ENCODE measurements at places on chromosomes 5 and 9.
A peak's percentile ranks its signal among the peaks of the same experiment; 100 is the strongest.

DNA sequence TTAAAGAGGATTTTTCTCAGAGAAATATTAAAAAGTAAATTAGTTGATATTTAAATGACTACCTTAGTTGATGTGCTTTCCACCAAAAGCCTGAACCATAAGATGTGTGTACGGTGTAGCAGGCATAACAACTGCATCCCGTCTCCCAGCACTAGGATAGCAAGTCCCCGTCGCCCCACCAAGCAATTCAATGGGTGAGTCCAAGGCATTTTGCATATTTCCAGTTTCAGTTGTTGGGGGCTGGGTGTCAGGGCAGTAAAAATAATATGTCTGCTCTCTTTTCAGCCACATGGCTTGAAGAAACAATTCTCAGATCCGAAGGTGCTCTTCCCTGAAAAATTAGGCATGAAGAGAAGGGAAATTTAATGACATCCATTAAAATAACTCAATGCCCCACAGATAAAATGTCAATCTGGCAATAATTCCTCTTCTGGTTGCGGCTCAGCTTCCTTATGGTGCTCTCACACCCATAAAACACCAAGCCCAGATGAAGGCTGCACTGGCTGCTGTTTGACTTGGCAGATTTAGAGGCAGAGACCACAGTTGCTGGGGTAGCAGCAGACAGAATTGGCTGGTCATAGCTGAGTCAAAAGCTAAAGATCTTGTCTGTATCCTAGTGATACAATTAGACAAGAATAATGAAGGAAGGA is 124.4 kb upstream of the ADCY2 start:
- DNase-seq = no peak

GRCh38 chr5:23139338-23140171 is 286.4 kb upstream of the CDH12 start:
- peak; percentile 4 for DNase-seq

GRCh38 chr9:121949364-121949763 is 143.7 kb downstream of the TTLL11 start:
- no peak for DNase-seq

- no peak for DNase-seq
These were observed 245.9 kb upstream of the PIK3R1 start for GRCh38 chr5:67969631-67970030.

DNA sequence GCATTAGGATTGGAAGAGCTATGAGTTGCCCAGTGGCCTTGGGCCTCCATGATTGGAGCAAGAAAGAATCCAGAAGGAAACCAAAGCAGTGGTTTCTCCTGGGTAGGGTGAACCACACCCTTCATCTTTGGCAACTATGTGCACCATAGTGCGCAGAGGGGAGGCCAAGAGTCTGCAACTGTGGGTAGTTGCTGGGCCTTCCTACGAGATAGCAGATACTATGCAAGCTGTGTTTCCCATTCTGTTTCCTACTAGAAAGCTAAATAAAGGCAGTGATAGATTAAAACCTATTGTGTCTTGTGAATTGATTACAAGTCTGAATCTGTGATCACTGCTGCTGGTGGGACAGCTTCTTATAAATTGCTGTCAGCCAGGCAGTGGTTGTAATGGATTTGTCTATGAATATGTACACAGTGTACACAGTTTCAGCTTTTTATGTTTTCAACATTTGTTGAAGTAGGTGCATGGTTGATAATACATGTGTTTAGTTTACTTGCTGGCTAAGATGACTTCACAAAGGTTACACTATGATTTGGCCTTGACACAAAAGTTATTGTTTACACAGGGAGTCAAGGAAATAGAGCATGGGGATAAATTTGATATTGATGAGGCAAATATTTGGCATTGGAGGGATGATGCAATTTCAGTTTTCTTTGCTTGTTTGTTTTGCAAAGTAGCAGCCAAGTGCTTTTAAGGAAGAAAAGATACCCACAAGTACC is 23.7 kb upstream of the PDE8B start:
- no peak for DNase-seq

DNA sequence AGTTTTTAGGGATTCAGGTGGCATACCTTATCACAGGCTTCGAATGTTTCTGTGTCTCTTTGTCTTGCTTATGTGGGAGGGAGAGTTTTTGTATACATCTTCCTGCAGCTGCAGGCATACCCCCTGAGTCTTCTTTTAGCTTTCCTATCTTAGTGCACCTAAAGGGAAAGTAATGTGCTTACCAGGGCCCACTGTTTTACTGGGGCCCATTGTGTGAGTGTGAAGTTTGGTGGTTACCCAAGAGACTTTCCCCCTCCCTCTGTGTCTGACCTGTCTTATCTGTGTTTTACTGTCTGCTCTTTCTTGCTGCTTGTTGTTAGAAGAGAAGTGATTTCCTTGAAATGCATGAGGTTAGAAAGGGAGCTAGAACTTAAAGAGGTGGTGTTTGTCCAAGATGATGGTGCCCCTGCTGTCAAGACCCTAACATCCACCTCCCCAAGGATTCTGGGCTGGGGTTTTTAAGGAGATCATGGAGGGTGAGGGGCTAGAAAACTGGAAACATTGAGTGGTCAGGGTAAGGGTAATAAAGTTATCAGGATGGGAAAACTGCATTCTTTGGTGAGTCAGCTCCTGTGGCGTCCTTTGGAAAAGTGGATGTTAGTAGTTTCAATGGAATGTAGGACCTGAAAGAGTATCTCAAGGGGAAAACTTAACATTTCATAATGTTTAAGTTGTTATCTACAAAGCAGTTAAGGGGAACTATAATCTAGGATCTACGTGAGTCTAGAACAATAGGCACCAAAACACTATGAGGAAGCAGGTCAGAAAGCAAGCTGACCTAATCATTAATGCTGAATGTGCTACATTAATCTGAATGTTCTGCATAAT is 583.5 kb upstream of the TUSC1 start:
- DNase-seq = no peak

- DNase-seq = no peak
These were observed 18.5 kb upstream of the FER start for GRCh38 chr5:108729242-108729615.

- DNase-seq = no peak
These were observed 19.5 kb upstream of the IRF1 start for GRCh38 chr5:132510076-132510475.

DNA sequence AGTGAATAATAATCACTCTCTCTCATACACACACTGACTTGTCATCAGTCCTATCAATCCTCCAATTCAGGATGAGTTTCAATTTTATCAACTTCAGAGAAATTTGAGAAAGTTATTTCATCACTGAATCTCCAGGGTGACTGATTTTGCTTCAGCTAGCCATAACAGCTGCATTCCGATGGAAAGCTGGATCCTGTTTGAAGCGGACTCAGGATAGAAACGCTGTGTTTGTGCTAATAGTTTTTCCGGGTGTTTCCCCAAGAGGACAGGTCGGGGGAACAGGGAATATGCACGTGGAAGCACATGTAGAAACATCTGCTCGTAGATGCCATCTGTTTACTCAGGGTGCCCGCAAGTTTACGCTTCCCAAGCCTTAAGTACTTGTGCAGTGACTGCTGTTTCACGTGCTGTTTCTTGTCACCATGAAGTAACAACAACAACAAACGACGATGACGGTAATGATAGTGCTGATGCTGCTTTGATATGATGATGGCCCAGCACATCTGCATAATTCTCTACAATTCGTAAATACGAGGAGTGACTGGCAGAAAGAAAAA is 263.7 kb upstream of the DAPK1 start:
- no peak for DNase-seq

DNA sequence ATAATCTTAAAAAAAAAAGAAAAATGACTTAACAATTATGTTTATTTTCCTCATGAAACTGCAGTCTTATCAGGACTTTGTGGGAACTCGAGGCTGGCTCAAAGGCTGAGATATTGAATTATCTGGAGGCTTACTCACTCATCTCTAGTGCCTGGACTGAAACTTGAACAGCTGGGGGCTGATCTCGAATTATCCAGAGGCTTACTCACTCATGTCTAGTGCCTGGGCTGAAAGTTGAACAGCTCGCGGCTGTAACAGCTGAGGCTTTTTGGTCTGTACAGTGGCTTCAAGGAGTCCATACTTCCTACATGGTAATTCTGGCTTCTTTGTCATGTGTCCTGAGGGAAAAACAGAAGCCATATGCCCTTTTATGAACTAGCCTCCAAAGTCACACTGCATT is 371.9 kb downstream of the CETN3 start:
- DNase-seq = no peak

GRCh38 chr5:59491945-59492344 is 401.6 kb downstream of the PDE4D start:
- no peak for DNase-seq

- DNase-seq = no peak
These were observed 38.7 kb upstream of the ANKRD34B start for GRCh38 chr5:80608731-80609130.

- DNase-seq = no peak
These were observed 334.0 kb upstream of the PTPRD start for GRCh38 chr9:10946676-10947410.

GRCh38 chr5:68189171-68189570 is 26.4 kb upstream of the PIK3R1 start:
- no peak for DNase-seq

GRCh38 chr9:132504488-132504887 is 77.9 kb upstream of the BARHL1 start:
- no peak for DNase-seq

All from common myeloid progenitor, CD34-positive (primary cell).